NCI-H526 (cell line): ENCODE measurements at places on chromosomes 7 and 10.
A peak's percentile ranks its signal among the peaks of the same experiment; 100 is the strongest.

DNA sequence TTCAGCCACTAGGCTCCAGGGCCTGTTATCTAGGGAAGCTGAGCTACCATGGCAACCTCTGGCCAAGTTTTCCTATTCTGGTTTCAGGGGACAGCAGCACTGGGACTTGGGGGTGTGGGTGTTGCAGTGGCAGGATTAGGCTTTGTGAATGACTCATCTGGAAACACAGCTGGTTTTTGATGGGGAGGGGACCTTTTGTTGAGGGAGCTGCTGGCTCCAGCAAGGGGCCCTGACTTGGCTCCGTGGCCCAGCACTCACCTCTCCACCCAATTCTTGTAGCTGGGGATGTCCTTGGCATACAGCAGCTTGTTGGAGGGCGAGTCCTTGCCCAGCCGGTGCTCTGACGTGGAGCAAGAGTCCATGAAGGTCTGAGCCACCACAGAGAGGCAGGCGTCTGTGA lies 435.9 kb downstream of the PLXNA4 start:
- DNase-seq: no peak

GRCh38 chr7:106283831-106284713 lies 711 bp downstream of the NAMPT start:
- peak; percentile 88 for DNase-seq

GRCh38 chr7:137976232-137976631 lies 25.7 kb downstream of the CREB3L2 start:
- no peak for DNase-seq

DNA sequence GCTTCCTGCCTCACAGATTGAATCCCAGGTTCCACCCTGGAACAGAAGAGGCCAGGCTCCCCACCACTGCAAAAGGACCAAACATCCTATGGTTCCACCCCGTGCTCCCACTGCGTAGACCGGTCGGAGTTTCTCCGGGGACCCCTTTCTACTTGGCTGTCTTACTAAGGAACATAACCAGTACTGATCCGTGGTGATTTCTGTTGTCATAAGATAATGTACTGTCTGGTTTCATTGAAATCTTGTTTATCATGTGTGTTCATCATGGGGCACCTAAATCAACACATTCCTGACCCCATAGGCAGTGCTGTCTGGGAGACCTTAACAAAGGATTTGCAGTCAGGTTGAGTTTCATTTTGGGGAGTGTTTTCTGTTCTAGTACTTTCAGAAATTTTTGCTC lies 104.5 kb downstream of the CHN2 start:
- DNase-seq: peak; percentile 23

DNA sequence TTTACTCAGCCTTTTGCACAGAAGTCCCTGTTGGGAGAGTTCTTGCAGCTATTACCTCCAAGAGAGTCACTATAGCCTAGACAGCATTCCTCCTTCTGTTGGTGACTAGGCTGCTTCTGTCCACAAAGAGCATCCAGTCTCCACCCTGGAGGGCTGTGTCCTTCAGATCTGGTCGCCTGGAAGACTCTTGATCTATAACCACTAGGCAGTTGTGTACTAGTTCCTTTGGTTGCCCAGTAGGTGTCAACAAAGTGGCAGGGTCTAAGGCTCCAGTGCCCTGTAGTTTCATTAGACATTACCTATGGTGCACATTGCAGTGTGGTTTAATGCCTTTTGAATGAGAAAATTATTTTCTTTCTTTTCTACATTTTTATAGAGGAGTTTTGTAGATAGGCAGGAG lies 11.3 kb upstream of the AKR1C2 start:
- DNase-seq: peak; percentile 18

DNA sequence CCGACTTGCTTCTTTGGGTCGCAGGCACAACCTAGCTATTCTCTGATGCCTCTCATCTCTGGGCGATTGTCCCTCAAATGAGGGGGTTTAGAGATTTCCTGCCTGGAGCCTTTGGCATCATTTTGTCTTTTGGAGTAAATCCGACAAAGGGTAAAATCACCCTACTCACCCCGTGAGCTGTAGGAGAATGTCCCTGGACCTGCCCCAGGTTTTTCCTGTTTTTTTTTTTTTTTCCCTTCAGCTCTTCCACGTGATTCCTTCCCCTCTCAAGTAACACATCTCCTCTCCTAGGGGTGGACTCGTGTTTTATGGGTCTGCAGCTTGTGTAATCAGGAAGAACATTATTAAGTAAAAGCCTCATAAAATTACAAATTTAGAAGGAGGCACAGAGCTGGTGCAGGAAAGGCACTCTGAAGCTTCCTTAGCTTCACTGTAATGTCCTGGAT lies 128.4 kb upstream of the ZNF746 start:
- no peak for DNase-seq

- DNase-seq: no peak
Observed at GRCh38 chr10:5575482-5576153, 50.9 kb downstream of the CALML3 start.

- DNase-seq: no peak
Observed at GRCh38 chr7:29330136-29330535, 135.6 kb downstream of the CHN2 start.

- no peak for DNase-seq
Observed at GRCh38 chr7:29843726-29844125, 37.4 kb downstream of the WIPF3 start.

DNA sequence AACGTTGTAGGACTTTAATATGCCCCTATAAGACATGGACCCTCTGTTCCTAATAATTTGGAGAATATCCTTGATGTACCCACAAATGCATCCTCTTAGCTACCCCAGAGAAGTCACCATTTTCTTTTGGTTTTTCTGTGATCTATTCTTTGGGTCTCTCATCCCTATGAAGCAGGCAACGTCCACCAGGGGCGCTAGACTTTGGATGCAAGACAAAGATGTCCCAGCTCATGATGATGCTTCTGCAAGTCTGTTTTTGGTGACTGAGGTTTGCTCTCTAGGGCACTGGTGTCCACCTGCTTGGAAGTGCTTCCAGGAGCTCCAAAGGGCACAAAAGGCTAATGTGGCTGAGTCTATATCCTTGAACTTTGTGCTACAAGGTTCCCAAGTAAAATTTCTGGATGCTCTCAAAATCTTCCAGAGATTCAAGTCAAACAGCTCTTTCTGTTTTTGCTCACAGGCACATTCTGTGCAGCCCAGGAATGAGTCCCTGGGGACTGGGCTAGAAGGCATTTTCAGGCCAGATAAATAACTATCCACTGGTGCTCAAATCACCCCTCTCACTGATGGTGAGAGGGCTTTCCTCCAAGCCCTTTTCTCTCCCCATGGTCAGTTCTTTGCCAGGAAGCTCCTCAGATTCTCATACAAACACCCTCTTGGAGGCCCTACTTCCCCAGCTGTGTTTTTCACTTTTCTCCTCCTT lies 166.4 kb downstream of the C7orf25 start:
- peak; percentile 6 for DNase-seq

GRCh38 chr10:53166325-53166724 lies 393.7 kb upstream of the MBL2 start:
- DNase-seq: no peak

DNA sequence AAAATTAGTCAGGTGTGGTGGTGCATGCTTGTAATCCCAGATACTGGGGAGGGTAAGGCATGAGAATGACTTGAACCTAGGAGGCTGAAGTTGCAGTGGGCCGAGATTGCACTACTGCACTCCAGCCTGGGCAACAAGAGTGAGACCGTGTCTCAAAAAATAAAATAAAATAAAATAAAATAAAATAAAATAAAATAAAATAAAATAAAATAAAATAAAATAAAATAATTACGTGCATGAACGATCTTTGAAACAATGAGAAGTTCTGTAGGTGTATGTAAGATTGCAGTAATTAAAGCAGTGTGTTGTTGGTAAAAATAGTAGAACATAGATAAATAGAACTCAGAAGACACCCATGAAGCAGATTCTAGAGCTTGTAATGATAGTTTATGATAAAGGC lies 348.5 kb downstream of the ANKRD30A start:
- DNase-seq: no peak
